ENCODE measurements at places on chromosomes 3 and 15.

DNA sequence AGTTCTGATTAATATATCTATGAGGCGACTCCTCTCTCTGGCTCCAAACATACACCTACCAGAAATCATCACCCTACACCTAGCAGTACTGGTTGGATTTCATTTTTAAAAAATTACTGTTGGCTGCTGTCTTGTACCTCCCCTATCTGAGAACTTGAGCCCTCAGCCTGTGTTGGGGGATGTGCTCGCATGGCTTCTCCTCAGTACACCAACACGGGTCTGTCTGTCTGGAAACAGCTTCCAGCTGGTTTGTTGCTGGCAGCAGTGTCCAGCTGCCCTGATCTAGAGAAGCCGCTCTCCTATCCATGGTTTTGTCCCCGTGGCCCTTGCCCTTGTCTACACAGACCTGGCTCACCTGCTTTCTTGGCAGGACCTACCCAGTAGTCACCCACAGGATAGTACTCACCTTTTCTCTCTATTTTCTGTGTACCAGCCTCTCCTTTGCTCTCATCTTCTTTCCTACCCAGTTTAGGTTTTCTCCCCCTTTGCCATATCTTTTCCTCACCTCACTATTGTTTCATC, 43.2 kb upstream of the NEDD4 start:
- no peak for DNase-seq

DNA sequence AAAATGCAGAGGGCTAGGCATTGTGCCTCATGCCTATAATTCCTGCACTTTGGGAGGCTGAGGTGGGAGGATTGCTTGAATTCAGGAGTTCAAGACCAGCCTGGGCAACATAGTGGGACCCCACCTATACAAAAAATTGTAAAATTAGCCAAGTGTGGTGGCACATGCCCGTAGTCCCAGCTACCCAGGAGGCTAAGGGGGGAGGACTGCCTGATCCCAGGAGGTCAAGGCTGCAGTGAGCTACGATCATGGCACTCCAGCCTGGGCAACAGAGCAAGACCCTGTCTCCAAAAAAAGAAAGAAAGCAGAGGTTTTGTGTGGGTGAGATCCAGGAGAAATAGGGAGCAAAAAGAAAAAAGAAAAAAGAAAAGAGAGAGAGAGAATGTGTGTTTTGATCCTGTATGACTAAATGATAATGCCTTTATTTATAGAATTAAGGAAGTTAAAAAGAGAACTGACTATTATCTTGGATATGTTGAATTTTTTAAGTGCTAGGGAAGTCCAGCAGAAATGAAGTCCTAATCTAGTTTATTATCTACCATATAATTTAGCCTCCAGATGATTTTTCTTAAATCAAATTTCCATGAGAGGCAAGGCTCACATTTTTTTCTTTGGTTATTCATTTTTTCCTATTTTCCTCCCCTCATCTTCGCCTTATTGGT, 4.8 kb downstream of the TTBK2 start:
- DNase-seq = no peak

GRCh38 chr3:99875581-99875928, 57.9 kb downstream of the CMSS1 start:
- no peak for DNase-seq

DNA sequence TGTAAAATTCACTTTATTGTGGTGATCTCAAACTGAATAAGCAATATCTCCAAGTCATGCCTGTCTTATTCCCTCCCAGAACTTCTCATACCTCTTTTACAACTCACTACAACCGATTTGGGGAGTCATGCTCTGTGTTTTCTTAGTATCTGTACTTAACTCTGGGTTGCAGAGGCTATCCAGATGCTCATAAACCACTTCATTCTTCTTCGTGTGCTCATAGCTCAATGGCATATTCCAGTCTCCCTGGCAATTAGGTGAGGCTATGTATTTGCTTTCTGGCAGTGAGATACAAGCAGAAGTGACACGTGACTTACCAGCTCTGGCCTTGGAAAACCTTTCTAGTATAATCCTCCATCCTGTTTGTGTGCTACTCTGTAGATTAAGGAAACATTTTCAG, 360.9 kb downstream of the ZNF385D start:
- peak; percentile 34 for DNase-seq

- DNase-seq = no peak
These were observed 6.4 kb upstream of the SLC22A14 start for GRCh38 chr3:38275658-38276057.

DNA sequence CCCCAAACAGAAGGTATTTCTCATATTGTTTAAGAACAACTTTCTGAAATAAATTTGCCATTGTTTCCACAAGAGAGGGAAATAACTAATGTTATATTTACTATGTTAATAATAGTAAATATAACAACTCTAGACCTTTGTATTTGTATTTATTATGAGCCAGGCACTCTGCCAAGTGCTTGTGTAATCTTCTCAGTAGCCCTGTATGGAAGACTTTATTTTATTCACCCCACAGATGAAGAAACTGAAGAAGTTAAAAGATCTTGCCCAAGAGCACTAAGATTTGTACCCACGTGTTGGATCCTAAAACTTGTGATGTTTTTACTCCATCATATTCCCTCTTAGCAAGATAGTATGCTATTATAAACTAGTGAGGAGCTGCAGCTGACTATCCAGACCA, 12.0 kb upstream of the GNB4 start:
- no peak for DNase-seq

DNA sequence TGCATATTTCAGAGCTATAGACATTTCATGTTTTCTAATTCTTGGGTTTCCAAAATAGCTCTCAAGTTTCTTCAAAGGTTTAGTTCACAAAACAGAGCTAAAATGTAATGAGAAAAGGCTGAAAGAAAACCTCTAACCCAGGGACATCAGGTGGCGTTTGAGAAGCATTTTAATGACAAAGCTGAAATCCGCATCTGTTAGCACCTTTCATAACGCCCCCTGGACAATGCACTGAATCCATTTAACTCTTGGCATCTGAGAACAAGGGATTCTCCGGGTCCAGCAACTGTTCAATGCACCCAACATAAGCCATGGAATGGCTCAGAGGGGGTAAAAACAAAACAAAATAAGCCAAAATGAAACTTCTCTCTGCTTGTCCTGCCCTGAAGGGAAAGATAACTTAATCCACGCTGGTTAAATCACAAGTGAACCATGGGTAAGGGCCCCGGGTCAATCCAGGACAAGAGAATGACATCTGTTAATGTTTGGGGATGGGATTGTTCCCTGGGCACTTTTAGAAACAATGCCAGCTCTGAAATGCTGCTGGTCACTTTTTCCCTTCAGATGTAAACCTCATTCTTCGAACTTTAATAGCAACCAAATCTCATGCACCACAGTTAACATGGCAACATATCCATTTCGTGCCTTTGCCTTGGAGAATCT, 466.2 kb upstream of the ADAMTS9 start:
- DNase-seq = no peak

DNA sequence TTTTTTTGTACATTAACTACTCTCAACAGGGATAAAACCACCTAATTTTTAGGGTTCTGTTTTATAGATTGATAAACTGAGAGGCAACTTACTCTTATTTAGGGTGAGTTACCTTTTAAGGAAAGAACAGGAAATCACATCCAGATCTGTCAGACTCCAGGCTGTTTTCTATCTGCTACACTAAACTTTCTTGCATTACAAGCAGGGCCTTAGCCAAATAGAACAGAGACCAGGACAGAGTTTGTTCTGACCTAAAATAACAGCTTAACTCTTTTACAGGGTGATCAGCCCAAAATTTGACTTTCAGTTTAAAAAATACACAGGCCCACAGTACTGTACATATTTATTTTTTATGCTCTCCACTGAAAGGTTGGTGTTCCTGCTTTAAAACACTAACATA, 38.6 kb downstream of the SGO1 start:
- DNase-seq = no peak

DNA sequence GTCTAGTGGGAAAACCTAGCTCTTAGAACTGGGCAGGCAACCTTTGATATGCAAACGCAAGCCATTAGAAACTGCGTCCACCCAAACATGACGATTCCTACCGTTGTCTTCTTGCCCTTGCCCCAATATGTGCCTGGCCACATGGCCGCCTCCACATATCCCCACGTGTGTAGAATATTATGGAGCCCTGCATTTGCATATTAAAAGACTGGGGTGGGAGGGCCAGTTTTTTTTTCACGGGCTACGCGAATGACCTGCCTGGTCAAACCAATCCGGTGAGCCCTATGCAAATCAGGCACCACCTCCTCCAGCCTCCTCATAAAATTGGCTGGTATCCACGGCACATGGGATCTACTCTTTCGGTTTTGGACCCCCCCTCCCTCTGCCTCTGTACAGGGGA, 381.0 kb upstream of the RGMA start:
- DNase-seq = no peak

- DNase-seq = no peak
These were observed 11.5 kb downstream of the RABL3 start for GRCh38 chr3:120730576-120731542.

- DNase-seq = no peak
These were observed 11.8 kb downstream of the INSYN1 start for GRCh38 chr15:73741321-73741836.

DNA sequence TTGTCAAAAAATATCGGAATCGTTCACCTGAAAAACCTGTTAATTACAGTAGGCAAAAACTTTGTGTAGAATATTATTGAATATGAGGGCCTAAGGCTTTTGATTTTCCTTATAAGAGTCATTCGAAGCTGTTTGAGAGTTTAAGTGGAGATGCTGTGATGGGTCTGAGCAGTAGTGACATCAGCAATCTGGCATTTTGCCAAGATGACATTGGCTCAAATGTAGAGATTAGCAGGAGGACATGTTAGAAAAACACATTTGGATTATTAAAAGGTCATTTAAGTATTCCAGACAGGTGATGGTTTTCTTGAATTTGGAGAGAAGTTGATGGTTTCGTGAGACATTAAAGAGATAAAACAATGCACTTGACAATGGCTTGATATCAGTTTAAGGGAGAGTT, 12.9 kb downstream of the OR5AC2 start:
- no peak for DNase-seq

GRCh38 chr15:96356494-96357455, 26.3 kb downstream of the NR2F2 start:
- DNase-seq = peak; percentile 48

DNA sequence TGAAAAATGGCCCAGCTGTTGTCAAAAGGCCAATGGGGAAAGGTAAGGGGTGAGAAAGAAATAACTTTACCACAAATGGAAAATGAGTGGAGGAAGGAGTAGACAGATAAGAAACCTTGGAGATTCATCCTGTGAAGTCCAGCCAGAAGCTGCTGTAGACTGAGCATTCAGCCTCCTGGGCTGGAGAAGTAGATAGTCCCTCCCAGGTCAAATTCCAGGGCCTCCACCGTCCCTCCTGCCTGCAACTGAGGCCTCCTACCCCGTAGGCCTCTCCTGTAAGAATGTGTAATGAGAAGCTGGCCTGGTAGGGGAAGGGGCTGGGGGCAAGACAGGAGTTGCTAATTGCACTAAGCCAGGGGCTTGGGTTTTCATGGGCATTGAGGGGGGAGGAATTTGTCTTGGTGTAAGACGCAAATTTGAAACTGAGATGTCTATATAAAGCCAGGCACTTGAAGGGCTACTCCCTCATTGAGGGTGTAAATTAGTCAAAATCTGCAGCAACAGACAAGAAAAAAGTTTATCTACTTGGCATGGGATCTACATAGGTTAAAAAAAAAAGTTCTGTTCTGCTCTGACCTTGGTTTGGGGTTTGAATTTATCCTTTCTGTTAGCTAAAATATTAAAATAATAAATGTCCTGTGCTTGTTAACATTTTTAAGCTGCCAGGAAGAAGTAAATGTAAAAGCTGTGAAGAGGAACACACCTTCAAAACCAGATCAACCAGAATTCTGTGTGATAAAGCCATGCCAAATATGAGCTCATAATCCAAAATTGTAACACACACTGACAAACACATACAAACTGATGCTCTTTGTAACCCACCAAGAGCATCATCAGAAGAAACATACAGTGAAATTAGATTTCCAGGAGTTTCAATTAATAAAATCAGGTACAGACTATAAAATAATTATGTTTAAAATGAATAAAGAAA, 1.7 kb upstream of the RBP2 start:
- no peak for DNase-seq

DNA sequence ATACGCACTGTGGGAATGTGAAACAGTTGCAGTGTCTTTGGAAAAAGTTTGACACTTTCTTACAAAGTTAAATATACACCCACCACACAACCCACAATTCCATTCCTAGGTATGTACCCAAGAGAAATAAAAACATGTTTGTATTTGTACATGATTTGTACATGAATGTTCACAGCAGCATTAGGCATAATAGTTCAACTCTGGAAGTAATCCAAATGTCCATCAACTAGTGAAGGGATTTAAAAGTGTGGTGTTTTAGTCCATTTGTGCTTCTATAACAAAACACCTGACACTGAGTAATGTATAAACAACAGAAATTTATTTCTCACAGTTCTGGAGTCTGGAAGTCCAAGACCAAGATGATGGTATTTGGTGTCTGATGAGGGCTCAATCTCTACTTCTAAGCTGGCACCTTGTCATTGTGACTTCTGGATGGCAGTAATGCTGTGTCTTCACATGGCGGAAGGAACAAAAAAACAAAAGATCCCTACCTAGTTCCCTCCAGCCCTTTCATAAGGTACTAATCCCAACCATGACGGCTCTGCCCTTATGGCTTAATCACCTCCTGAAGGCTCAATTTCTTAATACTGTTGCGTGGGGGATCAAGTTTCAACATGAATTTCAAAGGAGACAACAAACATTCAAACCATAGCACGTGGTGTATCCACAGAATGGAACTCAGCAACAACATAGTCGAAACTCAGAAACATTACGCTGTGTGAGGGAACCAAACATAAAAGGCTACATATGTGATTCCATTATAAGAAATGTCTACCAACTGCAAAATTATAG, 120.5 kb downstream of the AQP9 start:
- DNase-seq = no peak

DNA sequence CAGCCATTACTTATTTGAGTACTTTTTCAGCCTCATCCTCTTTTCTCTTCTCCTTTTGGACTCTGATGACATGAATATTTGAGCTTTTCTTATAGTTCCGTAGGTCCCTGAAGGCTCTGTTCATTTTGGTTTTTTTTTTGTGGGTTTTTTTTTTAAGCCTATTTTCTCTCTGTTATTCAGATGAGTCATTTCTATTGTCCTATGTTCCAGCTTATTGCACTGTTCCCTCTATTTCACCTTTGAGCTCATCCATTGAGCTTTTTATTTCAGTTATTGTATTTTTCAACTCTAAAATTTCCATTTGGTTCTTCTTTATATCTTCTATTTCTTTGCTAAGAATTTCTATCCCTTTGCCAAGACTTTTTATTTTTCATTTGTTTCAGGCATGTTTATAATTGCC, 7.2 kb upstream of the MGLL start:
- DNase-seq = no peak

DNA sequence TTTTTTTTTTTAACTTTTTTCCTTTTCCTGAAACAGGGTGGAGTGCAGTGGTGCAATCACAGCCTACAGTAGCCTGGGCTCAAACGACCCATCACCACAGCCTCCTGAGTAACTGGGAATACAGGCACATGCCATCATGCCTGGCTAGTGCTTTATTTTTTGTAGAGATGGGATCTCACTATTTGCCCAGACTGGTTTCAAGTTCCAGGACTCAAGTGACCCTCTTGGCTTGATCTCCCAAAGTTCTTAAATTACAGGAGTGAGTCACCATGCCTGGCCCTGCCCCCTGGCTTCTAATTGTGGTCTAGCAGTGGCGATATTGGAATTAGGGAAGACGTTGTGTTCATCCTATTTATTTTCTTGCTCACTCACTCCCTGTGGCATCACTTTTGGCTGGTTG, 1138.4 kb downstream of the SI start:
- peak; percentile 4 for DNase-seq

GRCh38 chr15:36465304-36465703, 114.1 kb upstream of the CDIN1 start:
- DNase-seq = no peak

GRCh38 chr3:187568171-187568570, 102.0 kb downstream of the SST start:
- DNase-seq = no peak
